ENCODE measurements at places on chromosomes 11 and 22.

DNA sequence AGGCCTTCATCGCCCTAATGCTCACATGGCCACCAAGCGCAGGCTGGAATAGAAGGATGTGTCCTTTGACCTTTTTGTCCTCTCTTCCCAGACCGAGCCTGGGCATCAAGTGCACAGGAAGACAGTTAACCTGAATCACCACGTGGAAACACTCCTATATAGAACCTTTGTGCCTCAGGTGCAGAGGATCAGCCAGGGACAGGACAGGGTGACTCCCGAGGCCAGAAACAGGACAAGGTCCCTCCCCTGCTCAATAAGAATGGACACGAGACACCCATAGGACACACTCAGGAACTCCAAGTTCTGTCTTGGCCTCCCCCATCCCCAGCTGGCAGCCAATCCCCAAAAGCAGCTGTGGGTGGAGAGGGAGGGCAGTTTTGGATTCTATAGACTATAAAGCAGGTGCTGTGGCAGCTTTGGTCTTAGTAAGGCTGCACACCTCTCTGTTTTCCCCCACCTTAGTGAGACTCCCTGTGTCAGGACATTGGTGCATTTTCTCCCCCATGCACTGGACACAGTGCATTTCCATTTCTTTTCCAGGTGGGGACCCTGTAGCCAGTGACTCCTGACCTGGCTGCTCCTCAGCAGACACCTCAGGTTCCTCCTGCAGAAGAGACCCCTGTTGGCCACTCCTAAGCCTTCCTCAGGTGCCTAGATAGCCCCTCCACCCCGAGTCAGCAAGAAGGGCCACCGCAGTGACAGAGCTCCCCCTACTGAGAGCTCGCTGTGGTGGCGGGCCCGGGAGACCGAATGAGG lies 43.6 kb upstream of the POU2AF1 start:
- DNase-seq, result peak; percentile 19

- DNase-seq, result no peak
Observed at GRCh38 chr11:90392692-90393091, 169.8 kb upstream of the CHORDC1 start.

DNA sequence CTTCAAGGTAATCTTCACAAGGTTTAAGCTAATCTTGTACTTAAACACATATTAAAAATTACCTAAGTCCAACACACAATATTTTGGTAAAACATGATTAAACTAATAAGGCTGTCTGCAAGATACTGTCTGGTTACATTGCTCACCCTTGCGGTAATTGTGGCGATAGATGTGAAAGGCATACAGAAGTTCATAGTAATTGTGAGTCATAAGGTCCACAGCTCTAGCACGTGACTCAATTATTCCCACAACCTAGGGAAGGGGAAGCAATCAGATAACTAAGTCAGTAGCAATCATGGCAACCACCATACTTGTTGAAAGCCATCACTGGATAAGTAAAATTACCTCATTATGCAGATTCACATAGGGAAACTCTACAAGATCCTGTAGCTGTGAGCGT lies 30.5 kb upstream of the FNBP4 start:
- no peak for DNase-seq

- no peak for DNase-seq
Observed at GRCh38 chr22:36564422-36565158, 35.6 kb upstream of the EIF3D start.

- no peak for DNase-seq
Observed at GRCh38 chr11:8355416-8355742, 91.7 kb upstream of the LMO1 start.

DNA sequence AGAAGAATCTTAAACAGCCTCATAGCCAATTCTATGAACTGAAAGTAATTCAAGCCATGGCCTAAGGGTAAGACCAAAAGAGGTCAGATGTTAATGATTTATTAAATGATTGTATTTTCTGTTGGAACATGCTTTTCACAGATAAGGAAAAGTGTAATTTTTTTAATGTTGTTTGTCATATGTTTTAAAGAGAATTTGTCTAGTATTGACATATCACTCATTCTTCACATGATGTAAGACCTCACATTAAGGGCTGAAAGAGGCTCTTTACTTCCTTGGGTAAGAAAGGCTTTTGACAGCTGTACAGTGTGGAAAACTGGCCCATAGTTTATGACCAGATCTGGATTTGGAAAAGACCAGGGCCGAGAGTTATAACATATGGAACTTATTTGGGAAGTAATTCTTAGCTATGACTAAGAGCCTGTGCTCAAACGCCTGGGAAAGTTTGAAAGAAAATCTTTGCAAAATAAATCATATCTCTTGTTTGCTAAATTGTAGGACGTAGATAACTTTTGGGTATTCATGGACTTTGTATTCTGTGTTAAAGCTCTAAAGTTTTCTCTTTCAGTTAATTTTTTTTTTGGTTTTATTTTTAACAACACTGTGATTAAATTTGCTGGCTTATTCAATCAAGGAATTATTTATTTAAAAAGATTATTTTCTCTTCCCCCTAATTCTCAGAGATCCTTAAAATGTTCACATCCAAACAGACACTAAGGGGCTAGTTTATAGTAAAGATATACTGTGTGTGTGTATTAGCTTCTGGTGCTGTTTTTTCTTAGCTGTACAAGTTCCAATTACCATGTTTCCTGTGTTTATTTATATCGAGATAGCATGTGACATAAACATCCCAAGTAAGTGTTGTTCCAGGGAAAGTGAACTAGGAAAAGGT lies 162.2 kb downstream of the ARHGAP42 start:
- DNase-seq, result no peak

- no peak for DNase-seq
Observed at GRCh38 chr22:24059121-24059520, 48.0 kb downstream of the CABIN1 start.

DNA sequence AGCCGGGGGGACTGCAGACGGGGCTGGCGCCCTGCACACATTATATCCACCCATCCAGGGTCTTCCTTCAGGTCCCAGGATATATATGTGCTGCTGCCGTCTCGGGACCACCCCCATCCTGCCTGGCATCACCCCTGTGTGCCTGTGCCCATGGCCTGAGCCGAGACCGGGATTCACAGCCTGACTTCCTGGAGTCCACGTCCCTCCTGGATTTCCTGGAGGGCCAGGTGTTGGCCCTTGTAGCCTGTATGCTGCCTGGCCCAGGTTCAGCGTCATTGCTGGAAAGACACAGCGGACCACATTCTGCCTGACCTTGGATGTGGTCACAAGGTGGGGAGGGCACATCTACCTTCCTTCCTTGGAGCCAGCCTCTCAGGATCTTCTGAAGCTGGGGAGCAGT lies 551.1 kb downstream of the BRD1 start:
- DNase-seq, result no peak

DNA sequence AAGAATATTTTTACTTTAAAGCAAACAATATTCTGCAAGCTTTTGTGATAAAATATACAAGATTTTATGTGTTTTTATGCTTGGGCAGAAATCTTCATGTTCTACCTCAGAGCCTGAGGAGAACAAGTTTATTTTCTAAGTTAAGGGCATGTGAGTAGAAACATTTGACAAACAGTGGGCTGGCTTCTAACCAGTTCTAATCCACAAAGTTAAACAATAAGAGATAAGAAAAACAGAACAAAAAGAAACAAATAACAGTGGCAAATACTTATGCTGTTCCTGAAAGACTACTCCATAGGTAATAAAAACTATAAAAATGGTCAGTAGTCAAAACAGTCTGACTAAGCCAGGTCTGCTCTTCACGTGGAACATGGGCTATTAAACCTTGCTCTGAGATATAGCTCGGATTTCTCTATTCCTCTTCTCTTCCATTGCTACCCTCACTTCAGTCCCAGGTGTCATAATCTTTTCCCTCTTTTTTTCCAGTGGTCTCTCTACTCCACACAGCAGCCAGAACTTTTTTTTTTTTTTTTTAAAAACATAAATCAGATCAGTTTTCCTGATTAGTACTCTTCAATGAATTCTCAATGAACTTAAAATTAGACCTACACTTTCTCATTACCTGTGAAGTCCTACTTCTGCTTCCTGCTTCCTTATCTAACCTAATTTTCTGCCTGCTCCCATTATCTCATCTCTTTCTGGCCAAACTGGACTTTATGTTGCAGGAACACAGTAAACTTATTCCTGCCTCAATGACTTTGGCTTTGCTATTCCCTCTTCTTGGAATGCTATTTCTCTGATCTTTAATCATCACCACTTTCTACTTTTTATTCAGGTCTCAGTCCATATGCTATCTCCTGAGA lies 671.1 kb upstream of the CCDC90B start:
- DNase-seq, result no peak

DNA sequence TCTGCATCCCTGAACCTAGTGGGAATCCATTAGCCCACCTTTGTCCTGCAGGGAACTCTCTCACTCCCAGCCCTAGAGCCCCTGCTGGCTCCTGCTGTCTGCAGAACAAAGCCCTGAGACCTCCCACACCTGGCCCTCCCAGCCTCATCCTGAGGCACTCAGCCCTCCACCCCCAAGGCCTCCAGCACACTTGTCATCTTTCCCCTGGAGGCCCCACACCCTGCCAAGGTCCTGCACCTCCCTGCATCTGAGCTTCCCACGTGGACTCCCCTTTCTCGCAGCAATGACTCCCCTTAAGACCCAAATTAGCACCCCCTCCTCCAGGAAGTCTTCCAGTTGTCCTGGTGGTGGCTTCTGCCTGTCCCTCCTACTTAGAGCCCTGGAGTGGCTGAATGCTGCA lies 42.3 kb upstream of the LINC01488 start:
- DNase-seq, result no peak

All from right cardiac atrium (tissue), 5 donors.